T-helper 2 cell treated with Interferon-gamma antibody and Interleukin-4, amounts not matched to agents 5 μg/mL and 100 μg/mL, for 36 hours (primary cell): ENCODE measurements at places on chromosomes 4 and X.

GRCh38 chr4:55931833-55932232, 16.9 kb upstream of the CEP135 start:
- no peak for DNase-seq

- no peak for DNase-seq
Measured at GRCh38 chr4:89797117-89797516, 39.8 kb downstream of the SNCA start.

DNA sequence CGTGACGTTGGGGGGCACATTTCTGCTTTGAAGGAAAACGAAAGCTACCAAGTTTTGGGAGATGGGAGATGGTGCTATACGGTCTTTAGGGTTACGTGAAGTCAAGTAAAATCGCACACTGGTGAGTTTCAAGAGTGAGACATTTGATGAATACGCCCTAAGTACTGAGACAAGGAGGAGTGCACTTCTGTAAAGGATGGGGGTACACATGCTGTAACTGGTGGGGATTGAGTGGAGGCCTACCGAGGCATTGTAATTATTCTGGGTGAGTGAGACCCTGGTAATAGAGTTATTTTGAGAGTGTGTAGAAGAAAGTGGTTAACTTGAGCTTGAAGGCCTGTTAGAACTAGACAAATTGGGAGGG, 536 bp downstream of the SH3BGRL start:
- no peak for DNase-seq

DNA sequence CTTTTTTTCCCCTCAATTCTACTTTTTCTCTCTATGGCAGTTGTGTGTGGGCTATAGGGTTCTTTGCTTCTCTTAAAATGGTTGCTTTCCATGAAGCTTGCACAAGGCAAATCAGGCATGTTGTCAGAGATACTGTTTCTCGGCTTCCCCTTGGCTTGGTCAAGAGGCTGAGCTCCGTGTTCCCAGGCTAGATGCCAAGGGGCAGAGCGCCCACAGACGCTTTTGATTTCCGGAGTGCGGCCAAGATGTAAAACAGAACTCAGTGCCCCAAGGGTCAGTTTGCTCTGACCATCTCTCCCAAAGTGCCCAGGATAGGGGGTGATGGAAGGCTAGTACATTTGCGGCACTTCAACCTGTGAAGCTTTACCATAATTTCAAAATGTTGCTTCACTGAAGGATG, 64.2 kb upstream of the DIPK2B start:
- no peak for DNase-seq
